Neural cell (in vitro differentiated cells): ENCODE measurements at places on chromosomes 11 and 22. TPM values are rescaled to one million over a fixed set of nuclear protein-coding genes. Genes with fewer than 3 reads are reported as not detected.

Gene YPEL4
- polyA plus RNA-seq = 18.4 and 19.8 TPM in 2 replicates

Gene RFPL3
- polyA plus RNA-seq = 0.50 TPM in 1 of 2 replicates, not detected in the other

Gene CSTF3
- 69.5 and 86.8 TPM in 2 replicates for polyA plus RNA-seq

Gene PRODH
- 0.08 and 0.31 TPM in 2 replicates for polyA plus RNA-seq

Gene TRIM66
- polyA plus RNA-seq = 0.82 and 1.4 TPM in 2 replicates

Gene RIBC2
- not detected in 2 replicates for polyA plus RNA-seq

Gene PHLDA2
- not detected in 2 replicates for polyA plus RNA-seq

Gene MMP12
- polyA plus RNA-seq = not detected in 2 replicates

Gene CECR2
- 2.1 TPM in 2 replicates for polyA plus RNA-seq

Gene PHF21B
- polyA plus RNA-seq = 49.5 and 56.4 TPM in 2 replicates

Gene CNGA4
- not detected in 2 replicates for polyA plus RNA-seq

Gene RRP7A
- polyA plus RNA-seq = 27.8 and 32.3 TPM in 2 replicates

Gene MS4A3
- polyA plus RNA-seq = not detected in 2 replicates

Gene BIRC3
- polyA plus RNA-seq = not detected in 2 replicates

Gene PANX2
- 3.4 and 6.4 TPM in 2 replicates for polyA plus RNA-seq
